NCI-H2029 treated with DMSO at 0.1 percent for 48 hours (cell line): ENCODE measurements at places on chromosomes 4 and X.

GRCh38 chrX:73977542-73978169, 326.3 kb upstream of the ZCCHC13 start:
- no peak for DNase-seq

- no peak for DNase-seq
Measured at GRCh38 chr4:40722576-40723161, 27.1 kb upstream of the NSUN7 start.

- DNase-seq = no peak
Measured at GRCh38 chrX:17033225-17033624, 86.8 kb downstream of the REPS2 start.

GRCh38 chrX:10831716-10832502, 211.5 kb upstream of the MID1 start:
- no peak for DNase-seq

GRCh38 chr4:78762529-78762928, 13.6 kb upstream of the BMP2K start:
- DNase-seq = no peak

GRCh38 chr4:71206763-71207162, 132.1 kb upstream of the SLC4A4 start:
- peak; percentile 29 for DNase-seq
